Cardiac septum (tissue), 1 donor: ENCODE measurements at places on chromosomes 4 and X. TPM values are rescaled to one million over a fixed set of nuclear protein-coding genes. Genes with fewer than 3 reads are reported as not detected.

GRCh38 chr4:13218326-13218958 lies 265.7 kb downstream of the RAB28 start:
- DNase-seq = no peak

- no peak for DNase-seq
These were observed 848.1 kb upstream of the FRG1 start for GRCh38 chr4:189092581-189092980.

- no peak for DNase-seq
These were observed 164.4 kb downstream of the FNIP2 start for GRCh38 chr4:158933236-158933635.

- no peak for DNase-seq
These were observed 65.0 kb upstream of the IL15 start for GRCh38 chr4:141571362-141571761.

DNA sequence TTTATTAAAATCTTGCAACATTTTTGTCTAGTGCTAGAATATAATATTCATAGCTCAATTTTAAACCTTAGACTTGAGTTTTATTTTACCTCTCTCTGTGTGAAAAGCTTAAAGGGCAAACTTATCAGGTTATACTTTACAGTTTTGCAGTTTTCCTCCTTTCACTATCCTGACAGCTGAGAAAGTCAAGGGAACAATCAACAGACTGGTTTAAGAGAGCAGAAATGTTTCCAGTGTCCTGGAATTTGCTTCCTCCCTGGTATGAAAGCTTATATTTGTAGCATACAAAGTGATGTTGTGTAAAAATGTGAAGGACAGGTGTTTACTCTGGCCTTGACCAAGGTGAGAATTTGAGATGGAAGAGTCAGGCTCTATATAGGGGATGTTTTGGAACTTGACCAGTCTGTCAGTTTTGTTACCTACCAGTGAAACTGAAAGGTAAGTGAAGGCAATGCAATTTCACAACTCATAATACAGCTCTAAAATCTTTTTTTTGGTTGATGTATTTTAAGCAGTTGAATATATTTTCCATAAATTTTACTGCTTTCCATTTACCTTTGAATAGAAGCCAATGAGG lies 64.6 kb downstream of the FHIP1A start:
- no peak for DNase-seq

- no peak for DNase-seq
These were observed 196.6 kb downstream of the ASB9 start for GRCh38 chrX:15073313-15073712.

DNA sequence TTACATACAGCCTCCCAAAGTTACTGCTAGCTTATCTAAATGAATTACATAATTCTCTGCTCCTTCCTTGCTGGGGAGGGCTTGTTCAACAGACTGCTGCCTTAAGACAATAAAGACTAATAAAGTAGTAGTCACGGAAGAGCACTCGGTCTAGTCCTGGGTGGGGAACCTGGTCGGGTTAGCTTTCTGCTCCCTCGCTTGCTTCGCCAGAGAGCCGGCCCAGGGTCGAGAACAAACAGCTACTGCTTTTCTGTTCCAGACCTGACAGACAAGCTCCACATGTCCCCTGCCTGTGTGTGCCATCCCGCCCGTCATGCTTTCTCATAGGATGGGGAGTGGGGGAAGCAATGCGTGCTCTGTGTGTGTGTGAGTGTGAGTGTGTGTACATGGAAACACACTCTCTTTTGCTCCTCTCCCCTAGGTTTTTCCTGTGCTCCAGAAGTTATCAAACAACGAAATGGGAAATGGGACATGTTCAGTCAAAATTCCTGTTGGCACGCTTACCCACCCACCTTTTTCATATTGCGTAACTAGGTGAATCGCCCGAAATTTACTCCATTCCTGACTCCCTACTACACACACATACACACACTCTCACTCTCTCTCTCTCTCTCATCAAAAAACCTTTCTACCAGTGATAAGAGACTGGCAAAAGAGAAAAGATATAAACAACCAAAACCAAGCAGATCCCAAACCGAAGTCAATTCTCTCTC lies 1.3 kb downstream of the NPY1R start:
- no peak for DNase-seq

GRCh38 chr4:138741766-138742377 lies 273.7 kb upstream of the NOCT start:
- no peak for DNase-seq

DNA sequence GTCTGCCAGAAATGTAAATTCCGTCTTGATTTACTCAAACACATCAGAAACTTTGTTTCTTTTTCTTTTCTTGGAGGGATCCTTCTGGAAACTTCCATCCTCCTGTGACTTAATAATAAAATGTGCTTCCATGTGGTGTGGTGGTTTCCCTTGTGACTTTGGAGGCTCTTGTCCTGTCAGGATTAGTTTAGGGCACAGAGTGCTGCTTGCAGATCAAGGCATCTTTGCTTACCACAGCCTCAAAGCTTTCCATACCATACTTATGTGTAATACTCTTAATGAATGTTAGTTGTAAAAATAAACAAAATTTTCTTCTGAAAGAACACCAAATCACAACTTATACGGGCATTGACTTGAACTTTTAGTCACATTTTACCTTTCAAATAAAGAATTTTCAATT lies 27.4 kb downstream of the GBA3 start:
- DNase-seq = no peak

GRCh38 chr4:37970702-37971101 lies 10.5 kb downstream of the PTTG2 start:
- DNase-seq = peak; percentile 92

- DNase-seq = no peak
These were observed 775.3 kb upstream of the HS3ST1 start for GRCh38 chr4:12203945-12204344.

GRCh38 chr4:169885893-169886292 lies 128.1 kb upstream of the HPF1 start:
- DNase-seq = no peak

GRCh38 chr4:56007154-56007553 lies 58.4 kb downstream of the CEP135 start:
- DNase-seq = no peak

GRCh38 chrX:135893294-135893817 lies at the start of the genes CT45A10 and SAGE1:
Gene CT45A10 (minus strand): TSS chrX:135893444. CDS start chrX:135885344, 8,100 bp downstream.
Gene SAGE1 (plus strand): TSS chrX:135893716. CDS start chrX:135896243, 2,527 bp downstream.
- no peak for DNase-seq

- no peak for DNase-seq
These were observed 127.6 kb downstream of the LDB2 start for GRCh38 chr4:16770710-16771285.

- no peak for DNase-seq
These were observed 49.5 kb downstream of the TSPAN7 start for GRCh38 chrX:38610849-38611248.

- DNase-seq = no peak
These were observed 93.2 kb downstream of the GASK1B start for GRCh38 chr4:158079661-158080060.

DNA sequence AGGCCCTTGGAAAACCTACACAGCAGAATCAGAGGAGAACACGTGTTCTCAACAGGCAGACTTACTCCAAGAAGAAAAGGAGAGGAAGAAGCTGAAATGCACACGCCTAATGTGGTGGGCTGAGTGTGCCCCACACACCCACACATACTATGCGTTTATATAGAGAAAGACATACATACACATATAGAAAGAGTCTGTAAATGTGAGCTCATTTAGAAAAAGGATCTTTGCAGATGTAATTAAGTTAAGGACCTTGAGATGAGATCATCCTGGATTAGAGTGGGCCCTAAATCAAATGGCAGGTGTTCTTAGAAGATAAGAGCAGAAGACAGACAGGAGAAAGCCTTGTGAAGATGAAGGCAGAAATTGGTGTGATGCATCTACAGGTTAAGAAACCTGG lies 87.2 kb upstream of the KLF3 start:
- no peak for DNase-seq

DNA sequence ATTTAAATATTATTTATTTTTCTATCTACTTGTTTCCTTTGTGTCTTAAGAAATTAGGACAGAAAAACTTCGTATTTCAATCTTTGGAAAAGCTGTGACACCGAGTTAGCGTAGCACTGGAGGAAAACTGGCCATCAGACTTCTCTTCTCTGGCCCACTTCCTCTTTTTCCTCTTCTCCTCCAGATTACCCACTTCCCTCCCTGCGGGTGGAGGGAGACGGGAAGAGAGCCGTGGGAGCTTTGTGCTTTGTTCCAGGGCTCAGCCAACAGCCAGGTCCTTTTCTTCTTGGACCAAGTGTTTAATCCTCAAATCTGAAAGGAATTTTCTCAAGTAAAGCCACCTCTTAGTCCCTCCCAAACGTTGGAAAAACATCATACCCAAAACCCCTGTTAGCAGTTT lies 29.7 kb downstream of the OFD1 start:
- DNase-seq = no peak

- no peak for DNase-seq
These were observed 13.4 kb upstream of the CHIC2 start for GRCh38 chr4:54077812-54078211.

DNA sequence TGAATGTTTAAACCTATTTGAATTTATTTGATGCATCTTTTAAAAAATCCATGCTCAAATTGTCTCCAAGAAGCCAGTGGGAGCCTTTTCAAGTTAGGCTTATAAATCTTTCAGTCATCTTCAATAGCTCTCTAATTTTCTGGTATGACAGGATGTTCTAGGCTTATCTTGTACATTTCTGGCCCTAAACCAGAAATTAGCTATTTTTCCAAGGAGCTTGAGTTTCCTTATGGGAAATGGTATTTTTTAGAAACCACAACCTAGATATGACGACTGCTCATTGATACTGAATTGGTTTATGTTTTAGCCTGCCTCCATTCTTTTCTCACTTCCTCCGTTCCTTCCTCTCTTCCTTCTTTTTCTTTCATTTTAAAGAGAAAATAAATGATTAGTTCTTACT lies 172.3 kb downstream of the SPRY1 start:
- DNase-seq = no peak

DNA sequence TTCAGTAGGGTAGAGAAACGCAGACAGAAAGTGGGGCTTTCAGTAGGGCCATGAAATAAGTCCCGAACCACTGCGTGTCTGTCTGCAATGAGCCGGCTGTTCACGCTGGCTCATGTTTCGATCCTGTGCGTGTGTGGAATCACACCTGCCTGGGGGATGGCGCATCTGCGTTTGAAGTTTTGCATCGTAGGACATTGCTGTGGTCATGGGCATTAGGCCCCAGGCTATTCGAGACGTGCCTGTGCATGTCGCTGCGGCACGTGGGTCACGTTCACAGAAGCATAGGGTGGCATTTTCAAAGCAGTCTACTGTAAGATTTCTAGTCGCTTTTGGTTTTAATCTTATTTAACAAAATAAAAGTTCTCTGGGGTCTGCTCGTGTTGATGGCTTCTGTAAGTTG lies 25.5 kb upstream of the HGFAC start:
- DNase-seq = peak; percentile 51

DNA sequence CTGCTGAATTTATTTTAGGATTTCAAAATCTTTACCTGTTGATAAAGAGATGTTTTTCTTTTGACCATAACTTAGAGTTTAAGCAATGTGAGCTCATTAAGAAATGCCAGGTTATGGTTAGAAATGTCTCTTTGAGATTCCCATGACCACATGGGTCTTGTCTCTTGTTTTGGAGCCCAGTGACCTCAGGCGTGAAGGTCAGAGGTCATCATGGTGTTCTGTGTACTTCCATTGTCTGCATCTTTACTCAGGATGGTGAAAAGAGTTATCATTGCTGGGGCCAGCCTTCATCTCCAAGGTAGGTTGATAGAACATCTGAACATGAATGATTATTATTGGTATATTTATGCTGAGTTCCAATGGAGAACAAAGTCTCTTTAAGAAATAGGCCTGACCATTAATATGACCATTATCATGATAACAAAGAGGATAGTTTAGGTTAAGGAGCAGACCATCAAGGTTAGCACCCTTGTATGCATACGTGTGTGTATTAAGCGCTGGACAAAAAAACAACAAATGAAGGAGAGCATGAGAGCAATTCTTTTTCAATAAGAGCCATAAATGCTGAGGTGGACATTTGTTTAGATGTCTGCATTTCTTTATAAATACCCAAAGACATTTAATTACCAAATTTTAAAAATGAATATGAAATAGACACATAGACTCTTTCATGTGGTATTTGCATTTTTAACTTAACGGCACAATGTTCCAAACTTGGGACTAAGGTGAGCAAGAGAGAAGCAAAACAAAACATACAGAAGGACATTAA lies 120.6 kb upstream of the PAQR3 start:
- no peak for DNase-seq

DNA sequence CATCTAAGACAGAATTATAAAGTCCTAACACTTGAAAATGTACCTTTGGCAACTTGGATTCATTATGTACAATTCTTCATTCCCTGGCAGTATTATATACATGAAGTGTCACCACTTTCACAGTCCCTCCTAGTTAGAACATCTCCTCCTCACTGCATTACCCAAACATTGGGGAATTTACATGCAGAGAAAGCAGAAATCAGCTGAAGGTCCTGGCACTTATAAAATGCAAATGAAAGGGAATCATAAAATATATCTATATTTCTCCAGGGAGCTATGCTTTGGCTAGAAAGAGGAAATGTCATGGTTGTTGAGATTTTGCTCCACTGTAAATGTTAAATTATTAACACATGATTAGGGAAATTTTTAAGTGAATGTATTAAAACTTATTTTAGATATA lies 835.6 kb upstream of the SLIT2 start:
- DNase-seq = no peak

DNA sequence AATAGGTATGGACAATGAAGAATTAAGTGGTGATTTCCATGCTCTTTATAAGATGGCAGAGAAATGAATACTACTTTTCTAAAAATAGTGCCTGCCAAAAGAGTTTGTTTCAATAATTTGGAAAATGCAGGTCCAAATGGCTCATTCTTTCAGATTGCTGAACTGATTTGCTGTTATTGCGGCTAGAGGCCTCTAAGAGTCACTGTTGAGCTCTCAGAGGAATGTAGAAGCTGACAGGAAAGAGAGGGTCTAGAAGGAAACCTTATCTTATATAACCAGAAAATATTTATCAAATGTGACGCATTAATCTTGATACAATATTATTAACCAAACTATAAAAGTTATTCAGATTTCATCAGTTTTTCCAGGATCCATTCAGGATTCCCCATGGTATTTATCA lies 65.7 kb upstream of the PAGE1 start:
- no peak for DNase-seq

LRP2BP gene
- total RNA-seq = 1.5 TPM

MUC7 gene
- total RNA-seq = not detected

RHOXF2B gene
- not detected for total RNA-seq

SORCS2 gene
- 6.9 TPM for total RNA-seq

GAGE12J gene
- not detected for total RNA-seq

HEPH gene
- 47.7 TPM for total RNA-seq

PAGE1 gene
- total RNA-seq = not detected

GEMIN8 gene
- 17.8 TPM for total RNA-seq

DOK7 gene
- 62.7 TPM for total RNA-seq

SLC10A6 gene
- total RNA-seq = 1.3 TPM

CACNA1F gene
- 0.08 TPM for total RNA-seq
